NCI-H1694 (cell line): ENCODE measurements at places on chromosomes 11 and 22.

DNA sequence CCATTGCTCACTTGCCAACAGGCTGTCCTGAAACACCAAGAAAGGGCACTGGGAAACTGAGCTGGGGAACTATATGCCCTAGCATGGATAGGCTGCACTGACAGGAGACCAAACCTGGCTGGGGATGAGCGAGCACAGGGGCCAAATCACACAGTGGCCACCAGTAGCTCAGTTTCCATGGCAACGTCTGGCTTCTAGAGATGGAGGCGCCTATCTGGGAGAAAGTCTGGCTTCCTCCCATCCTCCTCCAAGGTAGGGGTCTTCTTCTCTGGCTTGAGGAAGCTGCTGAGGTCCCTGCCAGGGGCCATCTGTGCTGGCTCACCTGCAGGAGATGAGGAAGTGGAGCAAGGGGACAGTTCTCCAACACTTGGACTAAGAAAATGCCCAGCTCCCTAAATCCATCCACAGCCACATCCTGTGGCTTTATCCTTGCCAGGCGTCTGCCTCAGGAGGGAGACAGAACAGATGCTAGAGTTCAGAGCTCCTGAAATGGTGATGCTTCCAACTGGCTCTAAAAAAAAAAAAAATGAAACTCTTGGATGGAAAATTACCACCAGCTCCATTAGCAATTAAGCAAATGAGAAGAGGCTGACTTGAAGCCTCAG, 48.3 kb downstream of the SYT13 start:
- DNase-seq, result no peak

DNA sequence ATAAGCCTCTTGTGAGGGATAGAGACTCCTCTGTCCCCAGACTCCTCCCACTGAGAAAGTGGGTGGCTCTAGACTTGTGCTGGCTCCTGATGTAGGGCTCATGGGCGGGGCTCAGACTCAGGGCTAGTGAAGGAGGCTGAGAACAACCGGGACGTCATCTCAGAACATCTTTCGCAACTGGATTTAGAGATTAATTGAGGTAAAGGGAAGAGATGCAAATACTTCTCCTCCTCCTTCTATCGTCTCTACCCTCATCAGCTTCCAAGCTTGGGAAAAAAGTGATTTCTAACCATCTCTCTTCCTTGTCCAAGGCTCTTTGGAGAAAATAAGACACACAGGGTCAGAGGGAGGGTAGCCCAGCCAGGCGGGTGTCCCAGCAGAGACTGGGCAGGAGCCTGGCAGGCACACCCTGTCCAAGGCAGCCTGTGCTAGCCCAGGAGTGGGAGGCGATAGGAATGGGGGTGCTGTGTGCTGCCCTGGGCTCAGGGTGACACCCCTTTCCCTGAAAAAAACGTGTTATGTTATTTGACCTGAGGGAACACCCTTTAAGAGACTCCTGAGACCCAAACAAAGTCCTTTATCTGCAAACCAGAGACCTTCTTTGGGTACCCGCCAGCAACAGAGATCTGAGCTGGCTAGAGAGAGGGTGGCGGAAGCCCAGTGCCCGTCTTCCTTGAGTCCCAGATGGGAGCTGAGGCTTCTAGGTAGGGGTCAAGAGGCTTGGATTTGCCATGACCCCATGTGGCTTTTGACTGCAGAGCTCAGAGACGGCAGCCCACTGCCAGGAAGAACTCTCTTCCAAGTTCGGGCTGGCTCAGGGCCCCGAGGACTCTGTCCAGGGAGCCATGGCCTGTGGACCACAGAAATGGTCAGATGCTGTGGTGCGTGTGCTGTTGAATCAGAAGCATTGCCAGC, 160.9 kb downstream of the ADAMTS15 start:
- no peak for DNase-seq

DNA sequence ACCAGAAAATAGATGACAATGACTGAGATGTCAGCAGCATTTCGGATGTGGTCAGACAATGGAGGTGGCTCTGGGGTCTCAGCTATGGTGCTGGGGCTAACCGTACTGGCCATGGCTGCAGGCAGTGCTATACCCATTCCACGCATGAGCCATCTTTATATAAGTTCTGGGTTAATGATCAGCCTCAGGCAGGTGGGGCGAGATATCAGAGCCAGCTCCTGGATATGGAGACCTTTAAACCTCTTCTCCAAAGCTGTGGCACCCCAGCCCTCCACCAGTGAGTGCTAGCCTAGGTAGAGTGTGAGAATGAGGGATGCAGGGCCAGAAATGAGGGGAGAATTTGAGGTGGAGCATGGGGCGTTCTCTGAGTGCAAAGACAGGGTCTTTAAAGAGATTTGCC, at the start of gene SLC5A4:
Gene SLC5A4 (minus strand): TSS at position 131 of the 400 bp plus-strand sequence. CDS start 18 bp downstream, at position 113.
- DNase-seq, result no peak

- DNase-seq, result no peak
Measured at GRCh38 chr11:76069001-76069400, 137.3 kb downstream of the WNT11 start.

DNA sequence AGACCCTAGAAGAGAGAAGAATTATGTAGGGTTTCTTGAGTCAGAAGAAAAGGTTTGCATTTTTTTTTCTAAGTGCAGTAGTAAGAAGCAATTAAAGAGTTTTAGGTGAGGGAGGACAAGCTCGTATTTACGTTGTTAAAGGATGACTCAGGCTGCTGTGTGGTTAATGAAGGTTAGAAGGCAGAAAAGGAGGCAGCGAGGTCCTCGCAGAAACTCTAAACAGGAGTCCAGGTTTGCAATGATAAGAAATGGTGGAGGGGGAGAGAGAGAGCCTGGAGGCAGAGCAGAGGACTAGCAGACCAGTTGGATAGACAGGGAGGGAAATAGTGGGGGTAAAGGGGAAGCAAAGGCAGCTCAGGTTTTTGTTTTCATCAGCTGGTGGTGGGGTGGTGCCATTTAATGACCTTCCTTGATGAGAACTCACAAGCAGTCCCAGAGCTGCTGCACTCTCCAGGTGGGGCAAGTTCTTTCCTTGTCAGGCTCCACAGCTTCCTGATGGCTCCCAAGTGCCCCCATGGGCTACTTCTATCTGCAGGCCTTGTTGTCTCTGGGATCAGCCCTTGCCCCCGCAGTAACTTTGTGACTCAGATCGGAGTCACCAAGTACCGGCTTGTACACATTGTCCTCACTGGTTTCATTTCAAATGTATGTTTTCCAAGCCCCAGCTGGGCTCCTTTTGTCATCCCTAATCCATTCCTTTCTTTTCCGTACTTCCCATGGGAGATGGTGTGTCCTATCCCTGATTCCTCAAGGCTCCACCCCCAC, 8.3 kb upstream of the INSC start:
- DNase-seq, result no peak
